ENCODE measurements at places on chromosomes 6 and 20. TPM values are rescaled to one million over a fixed set of nuclear protein-coding genes. Genes with fewer than 3 reads are reported as not detected.

The LGSN gene
- not detected for total RNA-seq

The TCF19 gene
- total RNA-seq, result 60.2 TPM

GRCh38 chr6:155399062-155399744 lies 56.4 kb downstream of the NOX3 start:
- no peak overlapping the region for H3K27ac ChIP-seq
- no peak for DNase-seq
- no peak overlapping the region for H3K4me3 ChIP-seq
- H3K27me3 ChIP-seq, result no peaks in the 10 kb centered on the region

DNA sequence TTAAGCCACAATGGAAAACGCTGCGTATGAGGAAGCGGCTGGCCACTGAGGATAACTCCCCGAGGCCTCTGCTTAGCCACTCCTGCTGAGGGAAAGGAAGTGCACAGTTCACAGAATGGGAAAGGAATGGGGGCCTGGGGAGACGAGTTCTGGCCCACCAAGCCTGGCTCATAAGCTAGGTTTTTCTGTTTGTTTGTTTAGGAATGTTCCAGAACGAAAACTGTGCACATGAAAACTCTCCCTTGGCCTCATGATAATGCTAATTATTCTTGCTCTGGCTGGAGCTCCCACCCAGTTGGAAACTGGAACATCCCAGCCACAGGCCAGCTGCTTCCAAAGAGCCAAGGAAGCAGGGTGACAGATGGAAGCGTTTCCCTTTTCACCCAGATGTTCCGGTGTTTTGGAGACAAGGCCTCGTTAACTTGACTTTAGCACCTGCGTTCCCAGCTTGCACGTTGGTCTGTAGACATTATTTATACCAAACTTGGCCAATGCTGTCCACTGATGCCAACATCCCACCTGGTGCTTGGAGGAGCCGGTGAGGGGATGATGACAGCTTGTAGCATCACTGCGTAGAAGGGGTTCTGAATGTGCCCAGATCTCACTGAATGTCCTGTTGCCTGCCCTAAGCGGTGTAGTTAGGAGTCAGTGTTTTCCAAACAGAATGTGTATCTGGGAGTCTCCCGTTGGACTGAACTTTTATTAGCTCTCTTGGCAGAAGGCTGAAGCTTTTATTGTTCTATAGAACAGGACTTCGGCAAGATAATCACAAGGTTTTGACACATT lies 34.5 kb downstream of the APCDD1L start:
- no peak overlapping the region for H3K4me3 ChIP-seq
- no peaks in the 10 kb centered on the region for H3K27me3 ChIP-seq
- no peaks in the 10 kb centered on the region for H3K4me1 ChIP-seq
- H3K36me3 ChIP-seq, result no peaks in the 10 kb centered on the region
- H3K27ac ChIP-seq, result no peak overlapping the region

GRCh38 chr6:104829183-104829958 lies 30.3 kb downstream of the HACE1 start:
- no peaks in the 10 kb centered on the region for H3K4me1 ChIP-seq
- H3K4me3 ChIP-seq, result no peak overlapping the region
- H3K27me3 ChIP-seq, result no peaks in the 10 kb centered on the region
- no peaks in the 10 kb centered on the region for H3K36me3 ChIP-seq

DNA sequence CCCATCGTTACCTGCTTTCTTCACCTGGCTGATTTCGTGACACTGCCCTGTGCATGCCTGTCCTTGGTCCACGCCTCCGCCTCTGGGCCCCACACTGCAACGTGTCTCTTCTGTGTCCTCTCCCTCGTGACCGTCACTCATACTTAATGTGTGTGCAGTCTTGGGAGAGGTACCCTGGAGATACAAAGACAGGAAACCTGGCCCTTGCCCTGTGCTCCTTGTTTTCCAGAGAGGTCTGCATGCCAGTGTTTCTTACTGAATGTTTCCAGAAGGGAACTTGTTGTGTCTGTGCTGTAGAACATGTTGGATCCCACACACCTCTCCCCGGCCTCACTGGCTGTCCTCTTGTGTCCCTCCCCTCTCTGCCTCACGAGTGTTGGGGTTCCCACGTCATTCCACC lies 45.8 kb downstream of the SNX9 start:
- H3K4me3 ChIP-seq, result no peak overlapping the region
- H3K4me1 ChIP-seq, result no peaks in the 10 kb centered on the region
- H3K27ac ChIP-seq, result no peak overlapping the region
- no peaks in the 10 kb centered on the region for H3K27me3 ChIP-seq
- H3K36me3 ChIP-seq, result no peaks in the 10 kb centered on the region

DNA sequence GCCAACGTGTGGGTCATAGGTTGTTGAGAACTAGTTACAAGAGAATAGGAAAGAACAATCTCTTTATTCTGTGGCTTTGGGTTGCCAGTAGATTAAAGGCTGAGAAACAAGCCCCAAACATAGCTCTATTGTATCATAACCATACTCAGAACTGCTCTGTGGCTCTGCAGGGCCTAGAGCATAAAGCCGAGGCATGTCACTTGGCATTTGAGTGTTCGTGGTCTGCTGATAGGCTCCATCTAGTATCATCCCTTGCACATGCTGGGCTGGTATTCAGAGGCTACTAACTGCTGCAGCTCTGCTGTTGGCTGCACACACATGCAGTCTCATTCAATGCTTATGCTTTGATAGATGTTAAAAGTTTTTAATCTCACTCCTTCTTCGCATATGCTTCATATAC lies 157.9 kb downstream of the OGFRL1 start:
- no peak overlapping the region for H3K27ac ChIP-seq
- DNase-seq, result peak; percentile 12
- H3K4me1 ChIP-seq, result no peaks in the 10 kb centered on the region
- no peaks in the 10 kb centered on the region for H3K36me3 ChIP-seq

GRCh38 chr6:43945768-43946080 lies 175.7 kb downstream of the VEGFA start:
- DNase-seq, result no peak
- H3K36me3 ChIP-seq, result no peaks in the 10 kb centered on the region
- no peaks in the 10 kb centered on the region for H3K27me3 ChIP-seq

- no peaks in the 10 kb centered on the region for H3K36me3 ChIP-seq
- no peak overlapping the region for H3K27ac ChIP-seq
- no peak overlapping the region for H3K4me3 ChIP-seq
- H3K4me1 ChIP-seq, result no peaks in the 10 kb centered on the region
- no peak for DNase-seq
Observed at GRCh38 chr6:150124235-150124634, 18.6 kb upstream of the PPP1R14C start.

GRCh38 chr20:12315652-12316051 lies 398.0 kb downstream of the BTBD3 start:
- no peaks in the 10 kb centered on the region for H3K4me1 ChIP-seq
- H3K4me3 ChIP-seq, result no peak overlapping the region
- DNase-seq, result no peak
- H3K27me3 ChIP-seq, result no peaks in the 10 kb centered on the region
- H3K36me3 ChIP-seq, result no peaks in the 10 kb centered on the region

DNA sequence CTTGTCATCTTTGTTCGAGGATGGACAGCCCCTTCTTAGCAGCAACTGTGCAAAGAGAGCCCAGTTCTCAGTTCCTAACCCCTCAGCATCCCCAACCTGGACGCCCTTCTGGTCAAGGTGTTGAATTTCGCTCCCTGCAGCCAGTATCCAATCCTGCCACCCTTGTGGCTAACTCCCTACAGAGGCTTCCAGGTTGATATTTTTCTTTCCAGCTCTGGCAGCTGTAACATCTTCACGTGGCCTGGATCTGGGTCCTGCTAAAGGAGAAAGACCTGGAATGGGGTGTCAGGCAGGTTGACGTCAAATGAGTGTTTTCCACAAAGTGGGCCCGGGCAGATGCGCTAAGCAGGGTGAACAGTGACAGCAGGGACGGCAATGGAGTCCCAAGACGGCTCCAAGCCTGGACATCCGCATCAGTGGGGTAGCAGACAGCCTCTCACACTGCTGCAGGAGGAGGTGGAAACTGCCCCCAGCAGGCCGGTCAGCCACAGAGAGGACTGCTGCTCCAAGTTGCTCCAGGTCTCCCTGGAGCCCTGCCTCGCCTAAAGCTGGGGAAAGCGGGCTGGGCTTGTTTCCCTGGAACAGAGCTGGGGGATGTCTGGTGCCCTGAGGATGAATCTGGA lies 1.0 kb upstream of the YTHDF1 start:
- peaks cover 15% of the 10 kb centered on the region for H3K4me1 ChIP-seq
- H3K36me3 ChIP-seq, result peaks cover 6% of the 10 kb centered on the region
- no peaks in the 10 kb centered on the region for H3K27me3 ChIP-seq
- no peak for DNase-seq

DNA sequence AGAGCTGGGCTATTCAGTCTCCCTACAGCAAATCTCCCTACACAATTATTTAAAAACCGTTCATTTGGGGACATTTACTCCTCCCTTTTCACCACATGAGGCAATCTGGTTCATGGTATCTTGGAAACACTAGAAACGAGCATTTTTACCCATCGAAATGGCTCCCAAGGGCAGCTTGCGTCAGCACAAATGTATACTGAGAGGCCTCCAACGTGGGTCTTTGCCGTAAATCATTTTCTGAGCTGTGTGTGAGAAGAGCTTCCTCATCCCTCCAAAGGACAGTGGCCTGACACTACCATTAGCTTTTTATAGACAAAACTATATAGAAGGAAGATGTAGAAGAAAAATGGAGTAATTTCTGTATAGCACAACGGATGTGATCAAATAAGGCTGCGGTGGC lies 30.0 kb upstream of the PXDC1 start:
- no peak for DNase-seq
- H3K27me3 ChIP-seq, result peaks cover 3% of the 10 kb centered on the region
- no peak overlapping the region for H3K4me3 ChIP-seq
- H3K36me3 ChIP-seq, result no peaks in the 10 kb centered on the region
- H3K27ac ChIP-seq, result no peak overlapping the region
- no peaks in the 10 kb centered on the region for H3K4me1 ChIP-seq

- peaks cover 21% of the 10 kb centered on the region for H3K4me1 ChIP-seq
- no peak overlapping the region for H3K4me3 ChIP-seq
- no peak overlapping the region for H3K27ac ChIP-seq
- peak; percentile 43 for DNase-seq
- no peaks in the 10 kb centered on the region for H3K27me3 ChIP-seq
Observed at GRCh38 chr20:46130534-46130933, 12.4 kb downstream of the CD40 start.

Data from GM12878 (cell line).